GM23248 (cell line): ENCODE measurements at places on chromosomes 11 and 22.

- no peak overlapping the region for H3K27ac ChIP-seq
- H3K4me3 ChIP-seq, result no peak overlapping the region
- no peak for DNase-seq
- H3K27me3 ChIP-seq, result no peaks in the 10 kb centered on the region
Measured at GRCh38 chr11:69123593-69124545, 31.9 kb upstream of the SMIM38 start.

GRCh38 chr11:32121012-32121411 lies 30.1 kb downstream of the RCN1 start:
- H3K4me1 ChIP-seq, result peaks cover 5% of the 10 kb centered on the region; the same call in 1 of the 2 replicates
- no peak for DNase-seq
- H3K36me3 ChIP-seq, result no peaks in the 10 kb centered on the region
- no peaks in the 10 kb centered on the region for H3K27me3 ChIP-seq
- no peak overlapping the region for H3K27ac ChIP-seq

DNA sequence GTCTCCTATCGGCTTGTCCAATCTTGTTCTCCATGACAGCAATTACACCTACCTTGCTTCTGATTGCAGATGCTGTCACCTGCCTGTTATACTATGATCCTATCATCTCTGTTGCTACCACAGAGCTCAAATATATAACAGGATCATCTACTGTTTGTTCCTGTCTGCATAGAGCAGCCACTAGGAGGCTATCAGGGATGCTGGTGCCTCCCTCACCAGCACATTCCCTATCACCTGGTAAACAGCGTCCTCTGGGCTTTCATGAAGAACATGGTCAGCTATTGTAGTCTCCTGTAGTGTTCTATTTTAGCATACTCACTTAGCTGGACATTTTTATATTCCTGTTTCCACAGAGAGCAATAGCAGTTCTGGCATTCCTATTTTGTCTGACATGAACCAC lies 87.8 kb upstream of the FAT3 start:
- H3K36me3 ChIP-seq, result no peaks in the 10 kb centered on the region
- no peak overlapping the region for H3K27ac ChIP-seq
- no peaks in the 10 kb centered on the region for H3K27me3 ChIP-seq

- no peak for DNase-seq
- no peak overlapping the region for H3K4me3 ChIP-seq
- no peaks in the 10 kb centered on the region for H3K36me3 ChIP-seq
- no peaks in the 10 kb centered on the region for H3K4me1 ChIP-seq
- H3K27ac ChIP-seq, result no peak overlapping the region
Measured at GRCh38 chr11:14953904-14954303, 18.2 kb downstream of the CALCA start.

- H3K27me3 ChIP-seq, result no peaks in the 10 kb centered on the region
- no peak overlapping the region for H3K4me3 ChIP-seq
- peak; percentile 14 for DNase-seq
Measured at GRCh38 chr11:36512016-36512415, 1.9 kb upstream of the TRAF6 start.

- no peaks in the 10 kb centered on the region for H3K36me3 ChIP-seq
- H3K4me3 ChIP-seq, result no peak overlapping the region
- H3K27ac ChIP-seq, result no peak overlapping the region
- no peak for DNase-seq
Measured at GRCh38 chr11:133809569-133810491, 35.5 kb downstream of the SPATA19 start.

- 0 out of 2 replicates have a peak, but pooled peaks cover 5% of the 10 kb centered on the region for H3K4me1 ChIP-seq
- no peak for DNase-seq
- no peak overlapping the region for H3K4me3 ChIP-seq
- no peaks in the 10 kb centered on the region for H3K27me3 ChIP-seq
Measured at GRCh38 chr11:8610532-8611116, 16.6 kb upstream of the STK33 start.

- H3K36me3 ChIP-seq, result no peaks in the 10 kb centered on the region
- no peak for DNase-seq
- no peak overlapping the region for H3K4me3 ChIP-seq
Measured at GRCh38 chr11:30197869-30198268, 32.9 kb upstream of the FSHB start.

DNA sequence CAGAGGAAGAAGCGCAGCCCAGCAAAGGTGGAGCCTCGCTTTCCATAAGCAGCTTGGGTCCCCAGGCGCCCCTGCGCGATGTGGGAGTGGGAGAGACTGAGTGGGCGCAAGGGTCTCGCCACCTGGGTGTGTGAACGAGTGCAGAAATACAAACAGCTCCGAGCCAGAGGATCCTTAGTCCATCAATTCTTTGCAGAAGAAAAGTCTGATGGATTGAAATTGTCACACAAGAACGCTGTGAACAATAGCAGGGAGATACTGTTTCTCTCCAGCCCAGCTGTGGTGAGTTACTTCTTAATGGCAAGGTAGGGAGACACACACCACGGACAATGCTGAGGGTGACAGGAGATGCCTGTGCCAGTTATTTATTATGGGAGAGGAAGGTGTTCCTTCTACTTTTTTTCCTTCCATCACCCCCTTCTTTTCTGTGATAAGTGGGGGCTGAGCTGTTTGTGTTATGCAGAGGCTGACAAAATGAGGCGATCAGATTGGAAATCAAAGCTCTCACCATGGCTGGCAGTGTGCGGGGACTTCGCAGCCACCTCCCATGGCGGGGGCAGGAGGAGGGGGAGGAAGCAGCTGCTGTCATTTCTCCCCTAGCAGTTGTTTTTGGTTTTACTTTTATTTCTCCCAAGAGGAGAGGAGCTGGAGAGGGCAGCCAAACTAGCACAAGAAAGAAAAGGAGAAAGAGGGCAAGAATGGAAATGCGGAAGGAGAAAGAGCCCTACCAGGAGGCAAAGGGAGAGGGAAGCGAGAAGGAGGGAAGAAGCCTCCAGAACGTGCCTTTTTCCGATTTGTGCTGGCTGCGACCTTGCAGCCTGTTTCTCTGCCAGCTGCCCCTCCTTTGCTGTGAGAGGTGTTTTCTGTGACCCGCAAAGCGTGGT lies 755.8 kb downstream of the NTM start:
- H3K4me3 ChIP-seq, result peak overlapping the region; percentile 65
- H3K27ac ChIP-seq, result peak overlapping the region; percentile 60
- peak; percentile 74 for DNase-seq
- no peaks in the 10 kb centered on the region for H3K27me3 ChIP-seq
- no peaks in the 10 kb centered on the region for H3K36me3 ChIP-seq
- H3K4me1 ChIP-seq, result peaks cover 17% of the 10 kb centered on the region

DNA sequence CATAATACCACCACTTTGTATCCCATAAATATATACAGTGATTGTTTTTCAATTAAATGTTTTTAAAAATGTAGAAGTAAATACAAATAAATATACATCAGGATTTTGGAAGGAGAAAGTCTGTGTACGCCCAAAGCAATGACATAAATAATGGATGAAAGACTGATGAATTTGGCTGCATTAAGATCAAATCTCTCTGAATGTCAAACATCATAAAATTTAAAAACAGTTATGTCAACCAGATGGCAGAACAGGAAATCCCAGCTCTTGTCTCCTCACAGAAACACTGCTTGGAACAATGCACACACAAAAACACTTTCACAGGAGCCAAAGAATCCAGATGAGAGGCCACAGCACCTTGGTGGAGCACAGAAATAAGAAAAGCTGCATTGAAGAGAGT lies 332.9 kb downstream of the NTM start:
- no peak overlapping the region for H3K4me3 ChIP-seq
- DNase-seq, result no peak
- H3K27me3 ChIP-seq, result no peaks in the 10 kb centered on the region
- no peaks in the 10 kb centered on the region for H3K36me3 ChIP-seq
- H3K27ac ChIP-seq, result no peak overlapping the region
